CD4-positive, alpha-beta T cell treated with Interleukin-1 beta for 1 hour (primary cell): ENCODE measurements at places on chromosomes 4 and X.
A peak's percentile ranks its signal among the peaks of the same experiment; 100 is the strongest.

DNA sequence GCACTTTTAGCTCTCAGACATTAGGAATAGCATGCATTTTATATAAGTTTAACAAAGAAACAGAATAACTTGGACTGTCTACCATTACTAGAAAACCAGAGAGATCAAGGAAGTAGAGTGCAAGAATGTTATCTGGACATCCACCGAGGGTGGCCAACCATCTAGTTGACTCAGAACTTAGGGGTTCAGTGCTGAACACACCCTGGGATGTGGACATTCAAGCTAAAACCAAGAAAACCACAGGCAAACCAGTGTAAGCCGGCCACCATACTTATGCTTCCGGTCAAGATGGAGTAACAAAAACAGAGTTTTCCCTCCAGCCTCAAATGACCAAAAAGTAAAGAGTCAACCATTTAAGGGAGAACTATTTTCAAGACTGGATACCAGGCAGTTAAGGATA lies 181.4 kb upstream of the MXRA5 start:
- DNase-seq, result no peak

- DNase-seq, result peak; percentile 80
Measured at GRCh38 chr4:140152013-140152703, 1.8 kb downstream of the MAML3 start.

DNA sequence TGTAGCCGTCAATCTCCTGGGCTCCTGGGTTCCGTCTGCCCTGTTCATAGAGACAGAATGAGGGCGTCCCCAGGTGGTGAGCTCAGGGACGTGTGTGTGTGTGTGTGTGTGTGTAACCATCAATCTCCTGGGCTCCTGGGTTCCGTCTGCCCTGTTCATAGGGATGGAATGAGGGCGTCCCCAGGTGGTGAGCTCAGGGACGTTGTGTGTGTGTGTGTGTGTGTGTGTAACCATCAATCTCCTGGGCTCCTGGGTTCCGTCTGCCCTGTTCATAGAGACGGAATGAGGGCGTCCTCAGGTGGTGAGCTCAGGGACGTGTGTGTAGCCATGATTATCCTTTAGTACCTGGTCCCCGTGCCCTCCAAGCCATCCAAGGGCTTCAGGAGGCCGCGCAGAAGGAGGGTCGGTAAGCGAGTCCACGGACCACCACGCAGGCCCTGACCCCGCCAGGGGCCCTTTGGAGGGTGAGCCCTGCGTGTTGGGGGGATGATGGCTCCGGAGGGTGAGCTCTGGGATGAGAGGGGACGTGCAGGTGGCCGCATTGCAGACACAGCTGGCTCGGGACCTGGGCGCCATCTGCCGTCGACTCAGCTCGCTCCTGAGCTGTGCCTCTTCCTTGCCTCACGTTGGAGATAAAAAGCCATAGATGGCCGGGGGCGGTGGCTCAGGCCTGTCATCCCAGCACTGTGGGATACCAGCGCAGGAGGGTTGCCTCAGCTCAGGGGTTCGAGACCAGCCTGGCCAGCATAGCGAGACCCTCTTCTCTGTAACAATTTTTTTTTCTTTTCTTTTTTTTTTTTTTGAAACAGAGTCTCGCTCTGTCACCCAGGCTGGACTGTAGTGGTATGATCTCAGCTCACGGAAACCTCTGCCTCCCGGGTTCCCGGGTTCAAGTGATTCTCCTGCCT lies 5.4 kb upstream of the GTPBP6 start:
- DNase-seq, result no peak

DNA sequence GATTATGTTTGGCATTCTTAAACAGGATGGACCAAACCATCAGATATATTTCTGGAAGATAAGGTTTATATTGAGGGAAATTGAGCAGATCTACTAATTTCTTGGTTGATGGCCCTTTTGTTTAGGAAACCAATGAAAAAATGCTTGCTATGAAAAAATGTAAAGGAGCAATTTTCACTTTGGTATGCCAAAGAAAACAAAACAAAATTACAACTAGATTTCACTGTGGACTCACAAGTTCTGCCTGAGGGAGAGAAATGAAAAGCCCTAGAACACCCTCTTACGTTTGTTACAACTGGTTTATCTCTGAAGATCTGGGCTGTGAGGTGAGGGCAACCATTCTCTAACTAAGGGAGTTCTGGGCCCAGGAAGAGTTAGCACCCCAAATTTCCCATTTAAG lies 122.5 kb upstream of the IL15 start:
- no peak for DNase-seq

DNA sequence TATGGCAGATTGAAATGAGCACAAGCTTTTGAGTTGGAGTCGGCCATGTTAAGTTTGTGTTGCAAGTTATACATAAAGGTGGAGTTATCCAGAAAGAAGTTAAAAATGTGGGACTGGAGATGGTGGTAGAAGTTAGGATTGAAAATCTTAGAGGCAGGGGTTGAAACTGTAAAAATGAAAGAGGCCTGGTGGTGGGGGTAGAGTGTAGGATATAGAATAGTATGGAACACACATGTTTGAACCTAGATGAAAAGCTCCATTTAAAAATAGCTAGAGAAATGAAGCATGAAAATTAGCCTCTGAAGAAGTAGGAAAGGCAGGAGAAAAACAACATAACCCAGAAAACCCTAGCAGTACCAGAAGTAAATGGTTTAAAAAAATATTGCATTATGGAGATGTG lies 131.8 kb upstream of the ENPEP start:
- no peak for DNase-seq

DNA sequence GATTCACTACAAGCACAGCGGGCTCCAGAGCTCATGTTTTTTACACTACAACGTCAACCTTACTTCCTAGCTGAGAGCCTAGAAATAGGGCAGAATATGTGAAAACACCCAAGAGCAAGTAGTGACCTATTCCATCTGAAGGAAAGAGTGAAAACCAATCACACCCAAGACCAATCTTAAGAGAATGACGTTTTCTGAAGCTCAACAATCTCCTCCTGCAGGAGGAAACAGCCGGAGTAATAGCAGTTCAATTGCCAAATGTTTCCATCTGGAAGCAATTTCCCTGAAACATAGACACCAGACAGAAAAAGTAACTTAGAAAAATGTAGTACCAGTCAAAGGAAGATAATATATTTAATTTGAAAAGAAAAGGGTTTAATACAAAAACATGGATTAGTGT lies 142.4 kb downstream of the ANXA5 start:
- no peak for DNase-seq

GRCh38 chrX:40406330-40406859 lies 174.4 kb upstream of the ATP6AP2 start:
- no peak for DNase-seq

GRCh38 chr4:114474188-114474800 lies 124.3 kb upstream of the UGT8 start:
- DNase-seq, result no peak

GRCh38 chr4:48093991-48094416 lies 40.0 kb downstream of the TXK start:
- no peak for DNase-seq

GRCh38 chr4:99749445-99750391 lies 66.9 kb upstream of the DAPP1 start:
- DNase-seq, result no peak

- DNase-seq, result peak; percentile 2
Measured at GRCh38 chr4:173121076-173121561, 47.5 kb upstream of the GALNT7 start.

DNA sequence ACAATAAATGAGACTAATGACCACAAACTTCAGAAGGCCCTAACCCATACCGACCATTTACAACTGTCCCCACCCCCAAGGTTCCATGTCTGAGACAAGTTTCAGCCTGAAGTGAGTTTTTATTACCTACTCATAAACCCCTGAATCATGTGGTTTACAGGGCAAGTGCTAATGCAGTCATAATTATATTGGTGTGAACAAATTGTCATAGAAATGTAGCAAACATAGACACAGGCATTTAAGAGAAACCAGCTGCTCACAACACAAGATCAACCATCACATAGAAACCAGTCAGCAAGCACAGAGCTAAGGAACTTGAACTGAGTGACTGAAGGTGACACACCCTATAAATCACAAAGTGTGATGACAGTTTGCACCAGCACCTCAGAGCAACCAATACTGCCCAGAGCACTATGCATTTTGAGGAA lies 173.8 kb upstream of the MID1 start:
- DNase-seq, result no peak

DNA sequence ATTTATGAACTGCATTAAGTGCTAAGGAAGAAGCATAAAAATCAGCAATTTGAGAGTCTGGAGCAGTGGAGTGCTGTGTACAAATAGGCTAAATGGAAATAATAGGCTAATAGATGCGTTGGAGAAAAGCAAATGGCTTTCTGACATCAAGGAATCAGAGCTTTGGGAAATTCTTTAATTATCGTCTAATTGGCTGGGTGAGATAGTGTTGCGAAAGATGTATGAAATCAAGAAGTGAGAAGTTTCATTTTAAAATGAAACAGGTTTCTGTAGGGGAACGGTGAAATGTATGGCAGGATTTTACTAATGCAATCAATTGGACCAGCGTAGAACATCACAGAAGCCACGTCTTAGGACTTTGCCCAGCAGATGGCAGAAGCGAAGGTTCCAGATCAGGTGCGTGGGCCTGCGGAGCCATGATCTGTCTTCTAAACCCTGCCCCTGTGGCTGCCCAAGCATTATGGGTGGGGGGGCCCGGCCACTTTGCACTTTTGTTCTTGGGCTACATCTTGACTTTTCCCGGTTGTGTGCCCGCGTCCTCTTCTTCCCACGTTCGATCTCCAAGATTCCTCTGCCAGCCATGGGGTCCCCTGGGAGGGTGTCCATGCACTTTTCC lies 118.5 kb upstream of the SHISA3 start:
- no peak for DNase-seq

- DNase-seq, result no peak
Measured at GRCh38 chrX:129785160-129785947, 5.6 kb downstream of the SASH3 start.

GRCh38 chr4:61468024-61468720 lies 268.0 kb downstream of the ADGRL3 start:
- DNase-seq, result no peak

GRCh38 chrX:97563531-97564133 lies 679.9 kb downstream of the RPA4 start:
- DNase-seq, result peak; percentile 50

GRCh38 chrX:66489339-66489738 lies 149.5 kb downstream of the EDA2R start:
- no peak for DNase-seq

- no peak for DNase-seq
Measured at GRCh38 chrX:55006827-55007621, 6.9 kb downstream of the APEX2 start.

DNA sequence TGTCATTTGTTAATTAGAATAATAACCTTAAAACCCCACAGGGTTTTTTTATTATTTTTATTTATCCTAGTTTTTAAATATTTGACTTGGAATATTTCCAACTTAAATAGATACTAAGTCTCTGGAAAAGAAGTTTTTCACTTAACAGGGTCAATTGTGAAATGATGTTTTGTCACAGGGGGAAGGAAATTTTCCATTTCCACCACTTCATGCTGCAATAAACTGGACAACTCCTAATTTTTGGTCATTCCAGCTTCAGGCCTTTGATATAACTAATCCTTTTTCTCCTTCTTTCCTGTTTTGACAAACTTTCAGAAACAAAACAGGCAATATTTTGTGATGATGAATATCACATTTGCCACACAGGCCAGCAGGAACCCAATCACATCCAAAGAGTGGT lies 45.3 kb downstream of the UGT2B10 start:
- DNase-seq, result no peak

DNA sequence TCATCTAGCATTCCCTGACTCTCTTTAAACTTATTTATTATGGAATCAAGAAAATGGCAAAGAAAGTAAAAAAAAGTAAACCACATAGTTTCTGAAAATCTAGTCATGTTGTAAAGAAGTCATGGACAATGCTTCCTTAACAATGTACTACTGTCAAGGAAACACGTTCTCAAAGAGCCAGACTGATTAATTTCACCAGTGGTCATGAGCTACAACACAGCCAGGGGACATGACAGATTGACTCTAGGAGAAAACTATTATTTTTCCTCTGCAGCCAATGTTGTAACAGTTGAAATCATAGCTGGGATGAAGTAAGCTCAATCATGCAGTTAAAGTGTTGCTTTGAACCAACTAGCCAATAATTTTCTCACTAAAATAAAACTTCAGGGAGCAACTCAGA lies 109.2 kb downstream of the MAPK10 start:
- no peak for DNase-seq

DNA sequence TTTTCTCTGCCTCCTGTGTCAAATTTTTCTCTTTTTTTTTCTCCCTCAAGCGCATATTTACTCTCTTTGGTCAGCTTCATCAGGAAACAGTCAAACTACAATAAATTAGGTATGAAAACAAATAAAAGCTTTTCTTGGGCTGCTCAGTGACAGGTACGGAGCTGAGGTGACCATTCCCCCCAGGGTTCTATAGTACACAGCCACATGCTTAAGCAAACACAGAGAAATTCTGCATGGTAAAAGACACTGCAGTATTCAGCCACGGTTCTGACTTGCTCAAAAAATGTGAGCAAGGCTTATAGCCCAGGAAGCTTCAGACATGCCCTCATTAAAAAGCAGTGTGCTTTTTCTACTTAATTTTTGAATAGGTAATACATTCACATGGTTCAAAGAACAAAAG lies 138.5 kb downstream of the GRIA3 start:
- no peak for DNase-seq

DNA sequence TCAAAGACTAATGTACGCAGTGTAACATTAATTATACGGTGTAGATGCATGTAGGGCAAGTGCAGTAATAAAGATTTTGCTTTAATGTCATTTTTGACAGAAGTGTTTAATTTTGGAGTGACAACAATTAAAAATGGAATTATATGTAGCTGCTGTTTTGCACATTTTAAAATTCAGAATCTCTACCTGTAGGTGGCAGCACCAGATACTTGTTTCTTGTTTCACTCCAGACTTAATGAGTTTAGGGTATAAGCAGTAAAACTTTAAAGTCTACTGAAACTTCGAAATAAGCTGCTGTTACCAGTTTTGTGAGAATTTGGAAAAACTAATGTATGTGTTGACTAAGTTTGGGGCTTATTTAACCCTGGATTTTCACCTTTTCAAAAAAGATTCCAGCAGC lies 144.9 kb downstream of the POLA1 start:
- DNase-seq, result peak; percentile 28

DNA sequence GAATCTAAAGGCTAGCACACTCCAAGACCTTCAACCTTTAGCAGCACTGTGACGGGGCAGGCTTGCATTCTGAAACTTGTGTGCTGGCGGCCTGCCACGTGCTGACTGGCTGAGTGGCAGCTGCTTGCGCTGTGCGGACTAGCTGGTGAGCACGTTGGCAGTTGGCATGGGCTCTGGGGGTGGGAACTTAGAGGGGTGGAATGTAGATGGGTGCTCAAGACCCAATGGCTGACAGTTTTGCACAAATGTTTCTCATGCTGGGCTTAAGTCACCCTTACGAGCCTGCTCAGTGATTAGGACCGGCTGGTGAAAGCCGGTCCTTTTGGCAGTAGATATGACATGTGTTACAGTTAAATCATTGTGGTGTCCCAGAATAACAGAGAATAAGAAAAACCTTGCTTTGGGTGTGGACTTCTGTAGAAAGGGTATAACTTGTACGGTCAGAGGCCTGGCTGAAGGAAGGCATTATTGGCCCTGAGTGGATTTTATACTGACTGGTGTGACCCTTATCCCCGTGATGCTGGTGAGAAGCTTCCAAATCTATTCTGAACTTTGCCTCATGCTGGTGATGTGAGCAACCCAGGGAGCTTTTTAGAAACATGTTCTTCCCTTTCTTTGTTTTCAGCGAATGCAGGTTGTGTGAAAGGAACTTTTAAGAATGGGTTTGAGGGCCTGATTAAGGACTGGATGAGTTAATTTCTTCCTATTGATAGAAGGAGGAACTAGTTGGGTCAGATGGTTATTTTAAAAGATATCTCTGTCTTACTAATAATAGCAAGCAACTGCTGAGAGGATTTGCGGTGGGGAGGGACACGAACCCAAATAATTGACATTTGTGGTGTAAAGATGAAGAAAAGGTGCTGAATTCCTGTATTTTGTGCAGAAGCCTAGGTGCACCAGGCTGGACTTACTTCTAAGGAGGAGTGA lies 107.4 kb upstream of the SLC4A4 start:
- no peak for DNase-seq
